ENCODE measurements at places on chromosomes 7 and 10.

DNA sequence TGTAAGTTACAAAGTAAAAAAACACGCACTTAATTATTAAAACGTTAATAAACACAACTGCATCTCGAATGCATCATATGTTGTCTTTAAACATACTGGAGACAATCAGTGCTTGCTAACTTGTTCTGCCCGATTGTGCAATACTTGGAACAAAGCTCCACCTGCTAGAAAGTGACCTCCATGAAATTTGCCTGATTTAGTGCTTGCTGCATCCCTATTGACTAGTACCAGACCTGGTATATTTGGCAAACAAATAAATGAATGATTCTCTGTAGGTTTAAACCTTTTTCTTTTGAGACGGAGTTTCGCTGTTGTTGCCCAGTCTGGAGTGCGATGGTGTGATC is 6.2 kb downstream of the BZW2 start:
- DNase-seq: no peak

GRCh38 chr7:35747611-35748010 is 52.7 kb upstream of the HERPUD2 start:
- no peak for DNase-seq

- no peak for DNase-seq
These were observed 226.2 kb downstream of the ZMYND11 start for GRCh38 chr10:361203-362081.

- DNase-seq: no peak
These were observed 237.3 kb downstream of the SEMA3A start for GRCh38 chr7:83957333-83957732.

DNA sequence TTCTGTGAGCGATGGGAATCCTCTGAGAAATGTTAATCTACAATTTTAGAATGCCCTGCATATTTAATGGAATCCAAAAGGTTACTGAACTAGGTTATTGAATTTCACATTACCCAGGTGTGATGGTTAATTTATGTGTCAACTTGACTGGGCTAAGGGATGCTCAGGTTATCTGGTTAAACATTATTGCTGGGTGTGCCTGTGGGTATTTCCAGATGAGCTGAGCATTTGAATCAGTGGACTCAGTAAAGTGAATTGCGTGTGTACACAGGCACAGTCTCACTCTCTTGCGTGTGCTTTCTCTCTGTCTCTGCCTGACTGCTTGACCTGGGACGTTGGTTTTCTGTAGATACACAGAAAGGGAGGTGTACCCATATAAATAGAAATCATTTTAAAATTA is 21.7 kb downstream of the RNF32 start:
- no peak for DNase-seq

GRCh38 chr7:42012313-42012712 is 224.7 kb downstream of the GLI3 start:
- DNase-seq: no peak

- DNase-seq: no peak
These were observed at the start of gene ST8SIA6 for GRCh38 chr10:17454161-17455014. TSS of gene ST8SIA6 (minus strand) at chr10:17454595. CDS start at chr10:17454255, 340 bp downstream.

- no peak for DNase-seq
These were observed 820.0 kb downstream of the XPNPEP1 start for GRCh38 chr10:109103278-109103677.

DNA sequence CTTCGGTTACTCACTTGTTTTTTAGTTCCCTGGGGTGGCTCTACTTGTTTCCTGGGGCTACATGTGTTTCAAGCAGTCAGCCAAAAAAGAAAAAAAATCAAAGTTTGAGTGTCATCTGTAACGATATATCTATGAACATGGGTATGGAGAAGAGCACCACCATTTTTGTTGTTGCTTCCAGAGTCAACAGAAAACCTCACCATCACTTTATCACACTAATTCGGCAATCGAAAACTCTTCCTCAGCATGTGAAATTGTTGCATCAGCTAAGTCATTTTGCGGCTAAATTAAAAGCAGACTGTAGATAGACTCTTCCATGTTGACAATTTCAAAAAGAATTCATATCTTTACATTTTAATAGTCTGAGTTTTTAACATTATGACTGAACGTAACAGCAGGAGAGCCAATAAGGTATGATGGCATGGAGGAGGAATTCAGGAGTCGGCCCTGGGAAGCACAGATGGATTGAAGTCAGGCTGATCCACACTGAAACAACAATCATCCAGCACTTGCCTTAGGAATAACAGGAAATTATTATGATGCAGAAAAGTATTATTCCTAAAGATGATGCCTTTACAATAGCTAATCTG is 455.7 kb upstream of the KLF6 start:
- no peak for DNase-seq

DNA sequence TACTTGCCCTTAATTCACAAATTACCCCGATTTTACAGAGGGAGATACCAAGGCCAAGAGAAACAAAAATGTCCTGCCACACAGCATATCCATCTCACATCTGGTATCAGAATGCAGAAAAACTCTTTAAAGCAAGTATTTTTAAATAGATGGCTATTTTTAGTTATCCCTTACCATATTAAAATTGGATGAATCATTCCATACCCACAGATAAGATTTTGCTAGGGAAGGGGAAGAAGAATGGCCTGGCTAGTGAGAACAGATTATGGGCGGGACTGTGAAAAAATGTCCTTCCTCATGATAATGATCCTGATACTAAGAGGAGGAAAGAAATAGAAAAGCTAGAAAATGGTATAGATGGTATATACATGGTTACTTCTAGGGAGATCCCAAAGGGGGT is 80.6 kb upstream of the GATAD1 start:
- no peak for DNase-seq

DNA sequence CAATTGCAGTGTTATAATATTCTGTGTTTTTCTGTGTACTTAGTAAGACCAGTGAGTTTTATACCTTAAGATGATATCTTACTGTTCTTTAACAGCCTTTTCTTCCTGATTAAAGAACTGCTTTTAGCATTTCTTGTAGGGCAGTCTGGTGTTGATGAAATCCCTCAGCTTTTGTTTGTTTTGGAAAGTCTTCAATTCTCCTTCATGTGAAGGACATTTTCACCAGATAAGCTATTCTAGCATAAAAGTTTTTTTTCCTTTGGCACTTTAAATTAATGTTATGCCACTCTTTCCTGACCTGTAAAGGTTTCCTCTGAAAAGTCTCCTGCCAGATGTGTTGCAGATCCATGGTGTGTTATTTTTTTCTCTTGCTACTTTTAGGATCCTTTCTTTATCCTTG is 1059.8 kb downstream of the LRMDA start:
- no peak for DNase-seq

- DNase-seq: no peak
These were observed 100.0 kb downstream of the AUTS2 start for GRCh38 chr7:69698109-69698825.

DNA sequence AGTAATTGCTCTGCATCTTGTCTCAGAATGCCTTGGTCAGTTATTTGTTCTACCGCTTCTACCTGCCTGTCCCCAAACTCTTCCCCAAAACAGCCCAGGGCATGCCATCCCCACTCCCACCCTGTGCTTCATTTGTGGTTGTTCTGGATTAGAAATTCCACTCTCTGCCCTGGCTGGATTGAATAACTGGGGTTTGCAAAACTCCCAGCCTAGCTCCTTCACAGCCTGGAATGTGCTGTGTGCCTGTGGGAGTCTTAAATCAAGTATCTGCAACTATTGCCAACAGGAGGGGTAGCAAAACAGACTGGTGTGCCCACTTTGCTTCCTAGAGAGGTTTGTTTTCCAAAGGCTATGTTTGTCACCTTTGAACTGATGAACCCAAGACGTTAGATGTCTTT is 24.2 kb downstream of the TSPAN15 start:
- DNase-seq: no peak

DNA sequence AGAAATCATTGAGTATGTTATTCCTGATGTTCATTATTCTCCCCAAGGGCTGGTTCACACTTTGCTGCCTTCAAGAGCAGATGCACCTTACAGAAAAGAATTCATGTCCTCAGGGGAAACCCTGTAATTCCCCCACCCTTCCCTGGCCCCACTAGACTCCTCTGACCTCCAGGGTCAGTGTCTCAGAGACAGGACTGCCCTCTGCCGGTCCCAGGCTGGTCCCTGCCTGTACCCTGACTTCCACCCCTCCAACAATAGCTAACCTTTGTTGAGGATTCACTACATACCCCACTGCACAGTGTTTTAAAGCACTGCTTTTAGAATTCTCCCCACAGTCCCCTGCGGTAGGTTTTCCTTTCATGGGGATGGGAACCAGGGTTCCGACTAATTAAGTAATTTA is 4.4 kb upstream of the SEPHS1 start:
- no peak for DNase-seq

DNA sequence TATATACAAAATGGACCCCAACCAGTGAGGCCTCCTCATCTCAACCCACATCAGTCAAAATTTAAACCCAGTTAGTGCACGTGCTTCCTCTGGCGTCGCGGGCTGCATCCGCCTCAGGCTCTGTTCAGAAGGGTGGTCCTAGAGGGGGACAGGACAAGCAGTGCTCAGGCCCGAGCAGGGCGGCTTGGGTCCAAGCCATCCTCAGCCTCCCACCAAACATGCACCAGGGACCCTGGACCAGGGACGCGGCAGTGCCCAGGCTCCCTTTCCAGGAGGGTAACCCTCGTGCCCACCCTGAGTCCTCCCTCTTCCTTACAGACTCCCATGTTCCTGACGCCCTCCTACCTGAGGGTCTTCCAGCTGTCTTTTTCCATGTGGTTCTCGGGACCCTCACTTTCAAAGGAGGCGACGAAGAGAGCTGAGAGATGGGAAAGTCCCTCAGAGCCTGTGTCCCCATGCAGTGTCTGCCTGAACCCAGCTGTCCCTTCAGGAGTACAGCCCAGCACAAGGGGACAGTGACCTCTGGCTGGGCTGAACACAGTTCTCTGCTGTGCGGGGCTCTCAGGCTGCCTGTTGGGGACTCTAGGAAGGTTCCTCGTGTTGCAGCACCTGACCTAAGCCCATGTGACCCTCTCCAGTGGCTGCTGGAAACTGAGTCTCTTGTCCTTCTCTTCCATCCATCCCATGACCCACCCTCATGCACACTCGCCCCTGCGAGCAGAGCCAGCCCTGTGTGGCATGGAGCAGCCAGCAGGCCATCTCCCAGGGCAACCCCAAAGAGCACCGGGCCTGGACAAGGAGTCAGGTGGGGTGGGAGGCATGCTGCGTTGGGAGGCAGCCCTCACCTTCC is 58.1 kb downstream of the CSGALNACT2 start:
- no peak for DNase-seq

DNA sequence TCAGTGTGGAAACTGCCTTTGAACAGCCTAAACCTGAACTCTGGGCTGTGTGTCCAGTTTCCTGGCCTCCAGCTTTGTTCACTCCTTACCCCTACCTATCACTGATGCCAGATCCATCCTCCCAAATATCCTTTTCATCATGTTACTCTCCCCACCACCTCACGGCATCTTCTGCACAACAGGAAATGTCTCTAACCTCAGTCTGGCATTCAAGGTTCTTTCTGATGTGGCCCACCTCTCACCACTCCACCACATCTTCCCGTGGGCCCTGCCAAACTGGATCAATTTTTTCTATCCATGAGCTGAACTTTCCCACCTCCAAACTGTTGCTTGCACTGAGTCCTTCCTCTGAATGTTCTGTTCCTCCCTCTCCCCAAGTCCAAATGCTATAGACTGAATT is 35.8 kb upstream of the MAP3K8 start:
- no peak for DNase-seq

GRCh38 chr7:70582927-70583895 is 548.7 kb upstream of the GALNT17 start:
- no peak for DNase-seq

GRCh38 chr10:12826800-12827372 is 174.6 kb downstream of the CCDC3 start:
- DNase-seq: no peak

DNA sequence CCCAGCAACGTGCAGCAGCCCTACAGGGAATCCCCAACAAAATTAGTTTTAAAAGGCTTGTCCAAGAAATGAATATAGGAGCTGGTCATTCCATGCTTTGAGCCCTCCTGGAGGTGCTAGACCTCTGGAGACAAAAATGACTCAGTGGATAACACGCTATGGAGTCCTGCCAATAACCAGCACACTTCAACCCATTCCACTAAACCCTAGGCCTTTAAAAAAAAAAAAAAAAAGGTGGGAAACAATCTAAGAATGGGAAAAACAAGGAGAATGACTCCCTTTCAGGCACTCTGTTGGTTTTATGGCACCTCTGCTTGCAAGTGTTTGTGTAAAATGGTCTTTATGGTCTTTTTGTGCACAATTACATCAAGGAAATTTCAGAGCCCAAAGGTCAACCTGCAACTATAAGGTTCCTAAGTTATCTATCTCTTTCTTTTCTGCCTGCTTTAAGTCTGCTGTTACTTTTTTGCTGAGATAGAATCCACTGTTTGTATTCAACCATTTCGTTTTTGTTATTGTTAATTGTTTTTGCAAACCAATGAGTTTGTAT is 21.3 kb downstream of the AVL9 start:
- no peak for DNase-seq

- DNase-seq: no peak
These were observed 62.8 kb upstream of the CUX1 start for GRCh38 chr7:101754424-101755159.

DNA sequence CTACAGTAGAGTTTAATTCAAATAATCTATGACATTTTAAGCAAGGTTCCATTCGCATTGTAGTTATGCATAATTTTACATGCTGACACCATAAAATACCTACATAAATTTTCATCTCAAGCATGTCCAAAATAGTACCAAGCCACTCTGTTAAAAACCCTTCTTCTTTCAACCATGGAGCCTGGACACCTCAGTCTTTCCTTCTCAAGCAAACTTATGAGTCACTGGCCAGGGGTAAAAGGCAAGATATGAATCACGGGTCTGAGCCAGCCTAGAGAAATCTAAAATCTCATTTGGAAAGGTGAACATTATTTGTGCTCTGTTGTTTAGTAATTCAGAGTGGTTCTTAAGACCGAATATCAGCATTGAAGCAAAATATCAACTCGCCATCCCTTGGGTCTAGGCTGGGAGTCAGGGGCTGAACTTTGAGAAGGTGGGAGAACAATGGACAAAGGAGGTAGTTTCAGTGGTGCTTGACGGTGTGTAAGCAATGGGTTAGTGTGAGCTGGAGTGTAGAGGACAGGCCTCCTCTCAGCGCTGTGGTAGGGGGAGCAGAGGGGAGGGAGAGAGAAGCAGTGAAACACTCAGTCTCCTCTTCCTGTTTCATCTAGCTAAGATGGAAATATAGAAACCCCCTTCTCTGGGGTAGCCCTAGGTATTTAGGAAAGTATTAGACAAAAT is 19.1 kb upstream of the GPAM start:
- no peak for DNase-seq

GRCh38 chr7:47191876-47192291 is 390.0 kb downstream of the TNS3 start:
- DNase-seq: no peak

All from NCI-H1417 treated with DMSO at 0.1 percent for 48 hours (cell line).